ENCODE measurements at places on chromosomes 4 and X.

- DNase-seq: no peak
Measured at GRCh38 chrX:13411496-13412207, 91.8 kb upstream of the ATXN3L start.

GRCh38 chr4:102139932-102140331, 205.3 kb downstream of the SLC39A8 start:
- no peak for DNase-seq

- no peak for DNase-seq
Measured at GRCh38 chrX:71067089-71067488, 1.0 kb downstream of the SNX12 start.

DNA sequence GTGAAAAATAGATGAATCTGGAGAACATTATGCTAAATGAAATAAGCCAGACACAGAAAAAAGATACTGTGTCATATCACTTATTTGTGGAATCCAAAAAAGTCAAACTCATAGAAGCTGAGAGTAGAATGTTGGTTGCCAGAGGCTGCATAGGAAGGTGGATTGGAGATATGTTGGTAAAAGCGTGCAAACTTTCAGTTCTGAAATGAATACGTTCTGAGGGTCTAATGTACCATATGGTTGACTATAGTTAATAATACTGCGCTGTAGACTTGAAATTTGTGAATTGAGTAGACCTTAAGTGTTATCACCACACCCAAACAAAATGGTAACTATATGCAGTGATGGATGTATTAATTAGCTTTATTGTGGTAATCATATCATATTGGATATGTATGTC, 45.0 kb upstream of the UPRT start:
- no peak for DNase-seq

- no peak for DNase-seq
Measured at GRCh38 chr4:14602206-14602605, 400.1 kb upstream of the CPEB2 start.

Data from CD4-positive, alpha-beta T cell treated with Interleukin-15 for 4 hours (primary cell).